Naive B cell (primary cell): ENCODE measurements at places on chromosomes 6 and 20. TPM values are rescaled to one million over a fixed set of nuclear protein-coding genes. Genes with fewer than 3 reads are reported as not detected.

Gene THBD
- polyA plus RNA-seq, result 0.19 TPM

Gene RIMS4
- polyA plus RNA-seq, result not detected

GRCh38 chr20:62411479-62412193 lies 4.6 kb upstream of the CABLES2 start:
- no peak for DNase-seq

DNA sequence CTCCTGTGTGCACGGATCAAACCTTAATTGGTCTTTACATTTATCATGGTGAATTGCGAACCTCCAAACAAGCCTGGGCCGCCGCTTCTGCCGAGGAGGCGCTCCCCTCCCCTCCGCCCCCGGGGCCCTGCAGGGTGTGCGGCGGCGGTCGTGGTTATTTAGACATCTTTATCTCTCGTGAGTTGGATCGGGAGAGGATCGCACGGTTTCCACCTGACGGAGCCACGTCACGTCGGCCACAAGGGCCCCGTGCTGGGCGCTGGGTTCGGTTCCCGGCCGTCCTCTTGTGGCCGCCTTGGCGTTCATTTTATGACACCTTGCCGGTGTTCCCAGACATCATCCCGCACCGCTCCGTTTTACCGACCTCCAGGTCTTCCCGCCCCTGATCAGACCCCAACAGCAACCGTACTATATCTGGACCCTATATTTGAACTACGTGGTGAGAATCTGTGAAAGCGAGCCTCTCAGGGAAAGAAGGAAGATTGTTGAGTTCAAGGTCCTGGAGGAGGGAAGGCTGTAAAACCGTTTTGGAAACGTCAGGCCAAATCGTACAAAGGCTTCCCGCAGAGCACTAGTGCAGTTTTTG lies 1.3 kb upstream of the CNR1 start:
- peak; percentile 54 for DNase-seq

DNA sequence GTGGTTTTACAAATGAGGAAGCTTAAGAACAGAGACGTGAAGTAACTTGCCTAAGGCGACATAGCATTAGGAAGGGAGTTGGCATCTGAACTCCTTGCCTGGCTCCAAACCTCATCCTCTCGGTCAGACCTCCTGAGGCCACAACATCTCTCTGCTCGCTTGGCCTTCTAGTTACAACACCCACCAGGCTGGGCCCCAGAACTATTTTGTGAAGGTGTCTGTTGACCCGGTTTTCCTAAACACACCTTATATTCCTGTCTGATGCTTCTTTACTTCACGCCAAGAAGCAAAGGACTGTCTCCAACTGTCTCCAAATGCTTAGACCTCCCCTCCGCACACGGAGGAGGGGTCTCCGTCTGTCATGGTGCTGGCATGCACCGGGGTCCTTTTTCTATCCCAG lies 326.6 kb downstream of the THBS2 start:
- no peak for DNase-seq

Gene CYP21A2
- not detected for polyA plus RNA-seq

Gene TMEM170B
- 0.32 TPM for polyA plus RNA-seq

DNA sequence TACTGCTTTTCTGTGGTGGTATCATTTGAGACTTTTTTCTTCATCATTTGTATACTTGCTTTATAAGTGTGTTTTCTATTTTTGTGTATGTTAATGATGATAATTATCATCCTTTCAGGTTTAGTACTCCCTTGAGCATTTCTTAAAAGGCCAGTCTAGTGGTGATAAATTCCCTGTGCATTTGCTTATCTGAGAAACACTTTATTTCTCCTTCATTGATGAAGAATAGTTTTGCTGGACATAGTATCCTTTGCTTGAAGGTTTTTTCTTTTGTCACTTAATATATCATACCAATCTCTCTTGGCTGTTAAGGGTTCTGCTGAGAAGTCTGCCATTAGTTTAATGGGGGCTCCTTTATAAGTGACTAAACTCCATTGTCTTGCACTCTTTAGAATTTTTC lies 123.2 kb upstream of the IRAK1BP1 start:
- DNase-seq, result no peak

GRCh38 chr6:132785936-132786335 lies 12.5 kb downstream of the SLC18B1 start:
- DNase-seq, result no peak

DNA sequence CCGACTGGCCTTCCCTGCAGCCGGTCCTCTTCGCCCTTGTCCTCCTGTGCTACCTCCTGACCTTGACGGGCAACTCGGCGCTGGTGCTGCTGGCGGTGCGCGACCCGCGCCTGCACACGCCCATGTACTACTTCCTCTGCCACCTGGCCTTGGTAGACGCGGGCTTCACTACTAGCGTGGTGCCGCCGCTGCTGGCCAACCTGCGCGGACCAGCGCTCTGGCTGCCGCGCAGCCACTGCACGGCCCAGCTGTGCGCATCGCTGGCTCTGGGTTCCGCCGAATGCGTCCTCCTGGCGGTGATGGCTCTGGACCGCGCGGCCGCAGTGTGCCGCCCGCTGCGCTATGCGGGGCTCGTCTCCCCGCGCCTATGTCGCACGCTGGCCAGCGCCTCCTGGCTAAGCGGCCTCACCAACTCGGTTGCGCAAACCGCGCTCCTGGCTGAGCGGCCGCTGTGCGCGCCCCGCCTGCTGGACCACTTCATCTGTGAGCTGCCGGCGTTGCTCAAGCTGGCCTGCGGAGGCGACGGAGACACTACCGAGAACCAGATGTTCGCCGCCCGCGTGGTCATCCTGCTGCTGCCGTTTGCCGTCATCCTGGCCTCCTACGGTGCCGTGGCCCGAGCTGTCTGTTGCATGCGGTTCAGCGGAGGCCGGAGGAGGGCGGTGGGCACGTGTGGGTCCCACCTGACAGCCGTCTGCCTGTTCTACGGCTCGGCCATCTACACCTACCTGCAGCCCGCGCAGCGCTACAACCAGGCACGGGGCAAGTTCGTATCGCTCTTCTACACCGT lies 6.1 kb downstream of the UBD start:
- DNase-seq, result peak; percentile 26
